SK-MEL-5 (cell line): ENCODE measurements at places on chromosomes 5 and 9. TPM values are rescaled to one million over a fixed set of nuclear protein-coding genes. Genes with fewer than 3 reads are reported as not detected.

DNA sequence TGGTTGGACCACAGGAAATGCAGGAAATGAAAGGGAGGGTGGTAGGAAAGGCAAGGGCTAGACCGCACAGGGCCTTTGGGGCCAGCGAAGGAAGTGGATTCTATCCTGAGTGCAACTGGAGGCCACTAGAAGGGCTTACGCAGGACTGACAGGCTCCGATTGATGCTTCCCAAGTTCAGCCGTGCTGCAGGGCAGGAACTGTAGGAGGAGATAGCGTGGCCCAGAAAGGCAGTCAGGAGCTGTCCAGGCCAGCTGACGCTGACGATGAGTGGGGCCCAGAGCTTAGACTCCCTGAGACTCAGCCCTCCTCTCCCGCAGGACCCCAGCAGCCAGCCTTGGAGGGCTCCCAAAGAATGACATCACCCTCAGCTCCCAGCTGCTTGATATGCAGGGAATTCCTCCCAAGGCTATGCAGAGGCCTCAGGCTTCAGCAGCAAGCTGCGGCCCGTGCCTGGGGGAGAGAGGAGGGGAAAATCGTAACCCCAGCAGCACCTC lies 48.8 kb downstream of the KCNIP1 start:
- DNase-seq: no peak

DNA sequence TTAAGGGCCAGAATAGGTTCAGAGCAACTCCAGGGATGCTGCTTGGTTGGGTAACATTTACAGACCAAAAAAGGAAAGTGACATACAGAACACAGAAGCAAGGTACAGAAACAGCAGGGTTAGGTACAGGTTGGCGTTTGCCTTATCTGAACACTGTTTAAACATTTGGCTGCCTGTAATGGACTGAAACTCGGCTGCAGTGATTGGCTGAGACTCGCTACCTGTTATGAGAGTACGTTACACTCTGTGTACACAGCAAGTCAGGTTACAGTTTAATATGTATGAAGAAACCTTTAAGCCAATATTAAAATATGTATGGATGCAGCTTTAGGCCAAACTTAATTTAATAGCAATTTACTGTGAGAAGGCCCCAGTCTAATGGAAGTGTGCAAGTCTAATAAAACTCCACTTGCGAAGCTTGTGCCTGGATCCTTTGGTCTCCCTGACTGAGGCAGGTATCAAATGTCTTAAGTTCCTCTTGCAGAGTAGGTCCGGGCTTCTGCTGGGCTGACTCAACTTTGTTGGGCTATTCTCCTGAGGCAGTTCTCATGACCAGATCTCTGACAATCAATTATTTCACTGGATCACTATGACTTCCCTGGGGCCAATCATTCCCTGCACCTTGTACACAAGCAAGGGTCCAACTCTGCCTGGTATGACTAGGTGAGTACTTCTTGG lies 204.9 kb downstream of the ZNF462 start:
- DNase-seq: no peak

DNA sequence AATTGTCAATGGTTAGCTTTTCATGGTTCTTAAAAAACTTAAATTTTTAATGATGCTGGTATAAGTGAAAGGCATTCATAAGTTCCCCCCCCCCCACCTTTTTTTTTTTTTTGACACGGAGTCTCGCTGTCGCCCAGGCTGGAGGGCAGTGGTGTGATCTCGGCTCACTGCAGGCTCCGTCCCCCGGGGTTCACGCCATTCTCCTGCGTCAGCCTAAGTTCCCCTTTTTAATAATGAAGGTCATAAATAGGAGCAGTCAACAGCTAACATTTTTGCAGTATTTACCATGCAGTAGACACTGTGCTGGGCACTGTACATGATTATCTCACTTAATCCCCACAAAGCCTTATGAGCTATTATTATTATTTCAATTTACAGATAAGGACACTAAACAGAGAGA lies 556.3 kb downstream of the PDE4D start:
- DNase-seq: no peak

DNA sequence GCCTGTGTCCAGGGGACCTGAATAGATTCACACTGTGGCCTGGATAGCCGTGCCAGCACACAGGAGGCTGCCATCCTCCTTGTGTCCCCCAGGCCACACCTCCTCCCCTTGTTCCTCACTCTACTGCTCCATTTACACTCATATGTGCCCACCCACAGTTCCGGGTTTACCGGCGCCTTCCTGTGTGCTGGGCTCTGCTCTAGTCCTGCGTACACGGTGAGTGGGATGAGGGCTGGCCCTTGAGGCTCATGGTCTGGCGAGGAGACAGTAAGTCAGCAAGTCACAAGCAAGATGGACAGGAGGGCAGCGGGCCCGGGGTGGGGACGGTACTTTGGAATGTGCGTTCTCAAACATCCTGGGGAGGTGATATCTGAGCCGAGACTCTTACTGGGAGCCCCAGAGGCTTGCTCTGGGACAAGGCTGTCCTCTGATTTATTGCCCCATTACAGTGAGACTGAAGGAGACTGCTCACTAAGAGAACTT lies 32.4 kb upstream of the NXNL2 start:
- DNase-seq: no peak

The DMRTA1 gene
- not detected in 2 replicates for total RNA-seq

GRCh38 chr9:95206143-95206542 lies 111.4 kb downstream of the FANCC start:
- no peak for DNase-seq

DNA sequence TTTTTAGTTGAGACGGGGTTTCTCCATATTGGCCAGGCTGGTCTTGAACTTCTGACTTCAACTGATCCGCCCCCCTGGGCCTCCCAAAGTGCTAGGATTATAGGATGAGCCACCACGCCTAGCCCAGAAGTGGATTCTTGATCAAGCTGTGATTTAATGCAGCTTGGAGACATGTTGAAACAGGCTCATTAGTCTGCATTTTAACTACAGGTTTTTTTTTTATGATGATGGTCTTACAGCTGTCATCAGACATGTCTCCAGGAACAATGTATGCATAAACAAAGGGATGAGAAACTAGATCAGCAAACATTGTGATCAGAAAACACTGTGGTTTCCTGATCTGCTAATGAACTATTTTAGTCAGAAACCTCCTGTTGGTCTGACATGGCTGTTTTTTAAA lies 30.0 kb upstream of the PLPP1 start:
- no peak for DNase-seq

The FOXD4L4 gene
- 0.08 TPM in 1 of 2 replicates, not detected in the other for total RNA-seq
